D341Med (cell line): ENCODE measurements at places on chromosomes 3 and 15.

GRCh38 chr3:184531626-184532280 is 29.8 kb upstream of the EPHB3 start:
- DNase-seq, result no peak

- DNase-seq, result no peak
These were observed 3.9 kb upstream of the BDH1 start for GRCh38 chr3:197559651-197560050.

- DNase-seq, result no peak
These were observed 777 bp downstream of the RNU5B-1 start for GRCh38 chr15:65305150-65305758.

DNA sequence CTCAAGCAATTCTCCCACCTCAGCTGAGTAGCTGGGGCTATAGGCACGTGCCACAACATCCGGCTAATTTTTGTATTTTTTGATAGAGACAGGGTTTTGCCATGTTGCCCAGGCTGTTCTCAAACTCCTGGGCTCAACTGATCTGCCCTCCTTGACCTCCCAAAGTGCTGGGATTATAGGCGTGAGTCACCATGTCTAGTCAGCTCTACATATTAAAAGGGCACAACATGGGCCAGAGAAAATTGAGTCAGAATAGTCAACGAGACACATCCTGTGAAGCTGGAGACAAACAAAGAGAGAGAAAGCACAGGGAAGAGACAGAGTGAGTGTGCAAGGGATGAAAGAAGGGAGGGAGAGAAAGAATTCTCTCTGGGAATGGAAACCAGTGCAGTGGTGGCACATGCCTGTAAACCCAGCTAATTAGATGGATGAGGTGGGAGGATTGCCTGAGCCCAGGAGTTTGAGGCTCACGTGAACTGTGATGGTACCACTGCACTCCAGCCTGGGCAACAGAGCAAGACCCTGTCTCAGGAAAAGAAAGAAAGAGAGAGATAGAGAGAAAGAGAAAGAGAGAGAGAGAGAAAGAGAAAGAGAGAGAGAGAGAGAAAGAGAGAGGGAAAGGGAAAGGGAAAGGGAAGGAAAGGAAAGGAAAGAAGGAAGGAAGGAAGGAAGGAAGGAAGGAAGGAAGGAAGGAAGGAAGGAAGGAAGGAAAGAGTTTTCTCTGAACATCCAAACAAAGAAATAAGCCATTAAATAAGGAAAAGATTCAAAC is 107.2 kb upstream of the SLC25A36 start:
- no peak for DNase-seq
